ENCODE measurements at places on chromosomes 1 and 21. TPM values are rescaled to one million over a fixed set of nuclear protein-coding genes. Genes with fewer than 3 reads are reported as not detected.

Gene ALPL
- total RNA-seq: 12.6 TPM

Gene FAM151A
- total RNA-seq: not detected

Gene GJB3
- total RNA-seq: 1.6 TPM

Gene TSPEAR
- total RNA-seq: not detected

Gene TSPAN1
- total RNA-seq: 0.49 TPM

Gene SFN
- total RNA-seq: 8.5 TPM

Gene RBBP5
- total RNA-seq: 35.3 TPM

Gene HMGB4
- total RNA-seq: not detected
